C1 segment of cervical spinal cord (tissue), 14 donors: ENCODE measurements at places on chromosomes 16 and 17.

- DNase-seq = no peak
Measured at GRCh38 chr16:28931801-28932225, at the start of gene CD19. TSS of gene CD19 (plus strand) at chr16:28931971. CDS start at chr16:28932001, 30 bp downstream.

DNA sequence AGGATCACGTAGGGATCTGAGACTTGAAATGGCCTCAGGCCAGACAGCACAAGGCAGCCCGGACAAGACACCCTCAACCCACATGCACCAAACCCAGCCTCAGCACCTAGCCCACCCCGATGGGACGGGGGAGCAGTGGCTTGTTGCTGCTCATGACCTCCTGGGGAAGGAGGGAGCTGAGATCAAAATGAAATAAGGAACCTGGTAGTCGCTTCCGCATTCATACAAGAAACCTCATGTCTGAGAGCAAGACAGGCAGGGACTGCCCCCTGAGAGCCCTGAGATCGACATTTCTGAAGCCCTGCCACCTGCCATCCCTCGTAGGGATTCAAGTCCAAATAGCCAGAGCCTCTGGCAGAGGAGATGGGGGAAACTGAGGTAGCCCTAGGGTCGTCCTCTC is 5.7 kb upstream of the CEP131 start:
- peak; percentile 19 for DNase-seq

GRCh38 chr16:66133643-66134338 is 232.7 kb upstream of the CDH5 start:
- DNase-seq = no peak

DNA sequence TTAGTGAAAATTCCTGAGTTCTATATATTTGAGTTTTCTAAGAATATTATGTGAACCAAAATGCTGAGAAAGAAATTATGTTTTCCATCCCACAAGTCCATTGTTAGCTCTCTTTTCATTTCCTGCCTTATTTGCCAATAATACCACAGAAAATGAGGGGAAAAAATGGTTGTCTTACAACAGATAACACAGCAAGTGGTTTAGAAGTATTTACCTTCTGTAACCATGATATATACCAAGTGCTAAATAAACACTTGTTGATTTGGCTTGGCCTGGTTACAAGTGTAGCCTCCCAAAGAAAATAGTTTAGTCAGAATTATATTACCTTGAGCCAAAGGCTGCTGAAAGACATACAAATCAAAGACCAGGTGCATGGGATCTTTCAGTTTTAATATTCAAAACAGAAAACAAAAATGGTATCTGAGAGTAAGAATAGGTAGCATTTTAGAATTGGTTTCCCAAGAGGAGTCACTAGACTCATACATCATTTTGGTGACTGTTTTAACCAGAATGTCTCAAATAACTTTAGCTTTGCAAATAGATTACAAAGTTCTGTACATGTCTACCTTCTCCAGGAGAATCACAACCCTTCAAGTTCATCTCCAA is 439.8 kb upstream of the DYNLRB2 start:
- no peak for DNase-seq

DNA sequence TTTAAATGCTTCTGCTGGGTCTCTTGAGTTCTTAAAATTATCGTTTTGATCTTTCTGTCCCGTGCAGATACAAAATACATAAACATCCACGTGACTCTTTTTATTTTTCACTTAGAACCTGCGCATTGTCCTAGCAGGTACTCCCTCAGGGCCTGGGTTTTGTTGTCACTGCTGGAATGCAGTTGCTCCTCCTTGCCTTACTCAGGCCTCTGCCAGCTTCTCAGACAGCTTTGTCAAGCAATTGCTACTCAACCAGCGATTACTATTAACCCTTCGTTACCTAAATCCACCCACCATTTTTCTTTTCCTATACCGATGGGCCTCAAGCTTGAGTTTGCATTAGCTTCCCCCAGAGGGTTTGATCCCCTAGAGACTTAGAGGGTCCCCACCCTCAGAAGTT is 405.9 kb upstream of the RBFOX1 start:
- no peak for DNase-seq

DNA sequence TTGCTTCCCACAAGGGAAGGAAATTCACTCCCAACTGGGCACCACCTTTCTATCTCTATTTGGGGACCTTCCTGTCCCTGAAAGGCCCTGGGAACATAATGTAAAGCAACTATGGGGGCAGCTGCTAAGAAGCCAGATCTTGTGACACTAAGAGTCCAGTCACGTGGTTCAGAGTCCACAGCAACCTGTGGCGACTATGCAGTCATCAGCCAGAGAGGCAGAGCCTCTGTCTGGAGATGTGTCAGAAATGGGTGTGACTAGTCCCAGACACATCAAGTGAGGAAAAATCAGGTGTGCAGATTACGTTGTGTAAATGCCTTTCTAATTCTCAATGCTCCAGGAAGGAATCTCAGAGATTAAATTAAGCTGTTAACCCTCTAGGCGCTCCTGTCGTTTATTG is 26.6 kb upstream of the SKAP1 start:
- no peak for DNase-seq

GRCh38 chr16:76676356-76676755 is 399.2 kb downstream of the CNTNAP4 start:
- DNase-seq = no peak

DNA sequence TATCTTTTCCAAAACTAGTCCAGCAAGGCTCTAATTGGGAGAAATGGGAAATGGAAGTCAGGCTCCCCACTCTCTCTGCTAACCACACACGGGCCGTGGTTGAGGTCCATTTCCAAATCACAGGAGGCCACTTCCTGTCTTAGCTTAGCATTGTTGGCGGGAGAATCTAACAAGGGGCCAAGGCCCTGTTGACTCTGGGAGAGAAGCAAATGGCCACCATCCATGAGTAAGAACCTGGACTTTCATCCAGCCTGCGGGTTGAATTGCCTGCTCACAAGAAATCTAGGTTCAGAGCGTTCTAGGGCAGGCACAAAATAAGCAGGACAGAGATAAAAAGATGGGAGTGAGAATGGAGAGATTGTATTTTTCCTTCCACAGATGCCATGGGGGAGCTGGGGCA is 5.7 kb downstream of the FAM20A start:
- DNase-seq = no peak

- DNase-seq = no peak
Measured at GRCh38 chr17:79628861-79629547, 18.2 kb upstream of the RBFOX3 start.

DNA sequence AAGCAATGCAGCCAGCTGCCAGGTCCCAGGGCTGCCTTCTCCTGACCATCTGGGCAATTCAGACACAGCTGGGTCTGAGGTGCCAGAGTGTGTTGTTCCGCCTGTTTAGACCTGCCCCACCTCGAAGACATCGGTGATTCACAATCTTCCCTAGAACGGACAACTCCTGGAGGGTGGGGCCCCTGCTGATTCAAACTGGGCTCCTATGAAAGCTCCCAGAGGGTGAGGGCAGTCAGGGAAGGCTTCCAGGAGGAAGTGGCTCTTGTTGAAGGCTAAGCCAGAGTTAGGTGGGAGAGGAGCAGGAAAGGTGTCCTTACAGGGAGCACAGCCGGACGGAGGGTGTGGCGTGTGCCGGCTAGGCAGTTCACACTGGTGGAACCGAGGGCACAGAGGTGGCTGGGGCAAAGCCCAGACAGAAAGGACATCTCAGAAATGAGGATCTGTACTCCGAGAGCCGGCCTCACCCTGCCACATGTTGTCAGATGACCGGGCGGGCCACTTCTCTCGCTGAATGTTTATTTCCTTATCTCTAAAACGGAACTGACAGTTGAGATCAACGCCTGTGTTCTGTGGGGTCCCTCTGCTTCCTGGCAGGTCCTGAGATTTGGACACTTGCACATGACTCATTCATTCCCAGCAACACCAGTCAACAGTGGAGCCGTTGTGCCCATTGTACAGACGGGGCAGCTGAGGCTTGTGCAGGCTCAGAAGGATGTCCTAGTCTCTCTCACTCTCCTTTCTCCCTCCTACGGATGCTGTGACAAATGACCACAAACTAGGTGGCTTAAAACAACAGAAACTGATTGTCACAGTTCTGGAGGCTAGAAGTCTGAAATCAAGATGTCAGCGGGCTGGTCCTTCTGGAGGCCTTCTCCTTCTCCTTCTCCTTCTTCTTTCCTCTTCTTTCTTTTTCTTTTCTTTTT is 26.9 kb upstream of the LITAF start:
- DNase-seq = no peak

DNA sequence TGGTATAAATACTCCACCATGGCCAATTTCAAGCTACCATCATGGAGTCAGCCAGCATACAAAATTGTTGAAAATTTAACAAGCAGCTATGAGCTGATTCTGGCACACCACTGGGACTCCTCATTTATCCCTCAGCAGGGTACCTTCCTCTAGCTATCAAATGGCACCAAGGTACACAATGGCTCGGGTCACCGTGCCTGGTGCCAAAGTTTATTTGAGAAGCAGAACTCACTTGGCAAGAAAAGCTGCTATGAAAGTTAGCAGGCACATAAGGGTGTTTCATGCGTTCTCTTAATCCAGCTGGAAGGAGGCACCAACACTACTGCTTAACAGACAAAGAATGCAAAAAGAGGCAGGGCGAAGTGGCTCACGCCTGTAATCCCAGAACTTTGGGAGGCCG is 51.6 kb downstream of the IKZF3 start:
- no peak for DNase-seq

DNA sequence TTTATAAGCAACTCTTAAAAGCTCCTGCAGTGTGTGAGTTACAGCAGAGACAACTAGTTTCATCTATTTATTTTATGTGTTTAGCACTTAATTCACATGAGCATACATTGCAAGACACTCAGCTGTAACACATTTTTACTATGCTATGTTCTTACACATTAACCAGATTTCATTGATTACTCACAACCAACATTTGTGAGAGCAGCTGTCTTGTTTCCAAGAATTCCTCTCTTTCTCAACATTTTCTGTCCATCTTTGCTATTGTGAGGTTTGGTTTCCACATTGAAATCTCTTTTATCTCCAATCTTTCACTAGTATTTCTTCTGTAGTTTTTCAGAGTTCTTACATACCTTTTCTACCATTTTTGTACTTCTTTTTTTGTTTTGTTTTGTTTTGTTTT is 51.2 kb downstream of the COPRS start:
- no peak for DNase-seq

GRCh38 chr16:12527071-12527470 is 276.6 kb downstream of the CPPED1 start:
- no peak for DNase-seq

- no peak for DNase-seq
Measured at GRCh38 chr16:82658796-82659195, 32.0 kb downstream of the CDH13 start.

DNA sequence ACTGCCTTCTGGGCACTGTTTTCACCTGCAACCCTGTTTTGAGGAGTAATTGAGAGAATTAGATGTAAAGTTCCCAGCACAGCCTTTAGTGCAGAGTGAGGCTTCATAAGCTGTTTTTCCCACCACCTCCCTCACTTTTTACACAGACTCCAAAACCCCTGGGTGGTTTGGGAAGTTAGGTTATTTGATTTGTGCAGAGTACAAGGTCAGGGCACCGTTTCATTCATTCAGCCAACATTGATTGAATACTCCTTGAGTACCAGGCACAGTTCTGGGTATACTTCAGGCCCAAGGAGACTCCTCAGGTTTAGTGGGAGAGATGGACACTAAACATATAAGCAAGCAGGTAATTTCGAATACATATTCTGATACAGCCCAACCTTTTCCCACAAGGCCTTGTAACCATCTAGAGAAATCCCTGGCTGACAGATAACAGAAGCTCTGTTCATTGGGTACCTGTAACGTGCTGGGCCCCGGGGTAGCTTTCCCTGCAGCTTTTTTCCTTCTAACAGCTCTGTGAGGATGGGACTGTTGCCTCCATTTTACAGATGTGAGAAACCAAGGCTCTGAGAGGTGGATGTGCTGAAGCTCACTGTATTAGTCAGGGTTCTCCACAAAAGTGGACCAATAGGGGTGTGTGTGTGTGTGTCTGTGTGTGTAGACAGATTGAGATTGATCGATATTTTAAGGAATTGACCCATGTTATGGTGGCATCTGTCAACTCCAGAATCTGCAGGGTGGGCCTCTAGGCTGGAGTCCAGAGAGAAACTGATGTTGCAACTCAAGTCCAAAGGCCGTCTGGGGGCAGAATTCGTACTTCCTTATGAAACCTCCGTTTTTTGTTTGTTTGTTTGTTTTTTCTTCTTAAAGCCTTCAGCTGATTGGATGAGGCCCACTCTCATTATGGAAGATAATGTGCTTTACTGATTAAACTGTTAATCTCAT is 234.7 kb downstream of the SNX29 start:
- DNase-seq = no peak

DNA sequence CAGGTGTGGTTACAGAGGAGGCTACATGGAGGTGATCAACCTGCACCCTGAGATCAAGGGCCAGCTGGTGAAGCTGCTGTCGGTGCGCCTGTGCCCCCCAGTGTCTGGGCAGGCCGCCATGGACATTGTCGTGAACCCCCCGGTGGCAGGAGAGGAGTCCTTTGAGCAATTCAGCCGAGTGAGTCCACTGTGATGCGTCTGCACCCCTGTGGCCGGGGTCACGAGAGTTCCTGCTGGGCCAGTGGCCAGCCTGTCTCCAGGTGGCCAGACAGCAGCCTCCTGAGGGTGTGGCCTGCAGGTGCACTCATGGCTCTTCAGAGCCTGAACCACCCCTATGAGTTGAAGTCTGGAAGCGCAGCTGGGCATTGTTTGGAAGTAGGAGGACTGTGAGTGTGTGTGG is 38.1 kb downstream of the GPT2 start:
- no peak for DNase-seq

GRCh38 chr17:49723423-49723822 is 15.7 kb upstream of the SLC35B1 start:
- no peak for DNase-seq

GRCh38 chr17:44827863-44828262 is 2.2 kb downstream of the GJC1 start:
- DNase-seq = no peak

DNA sequence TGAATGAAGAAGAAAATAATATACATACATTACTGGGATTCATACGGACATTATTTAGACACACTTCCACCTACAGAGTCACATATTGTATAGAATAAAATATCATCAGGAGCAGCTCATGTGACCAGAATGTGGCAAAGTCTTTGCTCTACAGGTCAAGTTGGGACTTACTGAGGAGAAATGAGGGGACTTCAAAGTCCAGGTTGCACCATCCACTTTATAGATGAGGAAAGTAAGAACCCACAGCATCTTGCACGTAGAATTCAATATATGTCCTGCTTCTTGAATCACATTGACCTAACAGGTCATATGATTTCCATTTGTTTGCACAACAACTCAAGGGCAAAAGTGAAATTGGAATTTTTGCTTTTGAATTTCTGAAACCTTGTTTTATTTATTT is 524.3 kb downstream of the WWOX start:
- DNase-seq = no peak

- no peak for DNase-seq
Measured at GRCh38 chr17:48490451-48490892, 40.3 kb downstream of the HOXB1 start.

GRCh38 chr16:67528870-67529581 is 397 bp downstream of the RIPOR1 start:
- DNase-seq = no peak

GRCh38 chr16:88064889-88065746 is 113.9 kb downstream of the BANP start:
- DNase-seq = no peak
